ENCODE measurements at places on chromosomes 3 and 15.

DNA sequence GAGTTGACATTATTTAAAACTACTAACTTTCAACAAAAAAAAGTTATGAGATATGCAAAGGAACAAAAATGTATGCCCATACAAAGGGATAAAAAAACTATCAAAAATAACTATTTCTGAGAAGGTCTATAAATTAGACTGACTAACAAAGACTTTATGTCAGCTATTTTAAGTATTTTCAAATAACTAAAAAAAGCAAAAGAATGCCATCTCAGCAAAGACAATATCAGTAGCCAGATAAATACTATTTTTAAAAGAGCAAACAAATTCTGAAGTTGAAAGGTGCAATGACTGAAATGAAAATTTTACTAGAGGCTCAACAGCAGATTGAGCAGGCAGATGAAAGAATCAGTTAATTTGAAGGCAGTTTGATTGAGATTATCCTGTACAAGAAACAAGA lies 3.6 kb upstream of the STRIT1 start:
- no peaks in the 10 kb centered on the region for H3K4me1 ChIP-seq
- no peak for DNase-seq
- no peaks in the 10 kb centered on the region for H3K27me3 ChIP-seq

DNA sequence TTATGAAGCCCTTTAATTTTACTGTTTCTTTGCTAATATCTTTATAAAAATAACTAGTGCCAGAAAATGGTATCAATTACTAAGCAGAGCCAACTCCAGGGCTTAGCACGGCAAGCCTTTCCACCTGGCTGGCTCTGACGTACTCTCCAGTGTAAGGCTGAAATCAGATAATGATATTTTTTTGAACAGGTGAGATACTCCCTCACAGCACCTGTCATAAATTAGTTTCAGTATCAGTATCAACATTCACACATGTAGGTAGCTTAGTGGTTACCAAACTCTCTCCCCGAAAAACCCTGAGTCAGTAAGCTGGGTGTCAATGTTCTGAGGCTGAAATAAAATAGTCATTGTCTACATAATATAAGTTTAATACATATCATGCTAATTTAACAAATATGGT lies 710.1 kb downstream of the SQOR start:
- no peaks in the 10 kb centered on the region for H3K27me3 ChIP-seq
- no peak for DNase-seq
- no peak overlapping the region for H3K27ac ChIP-seq
- no peak overlapping the region for H3K4me3 ChIP-seq
- H3K36me3 ChIP-seq = no peaks in the 10 kb centered on the region

DNA sequence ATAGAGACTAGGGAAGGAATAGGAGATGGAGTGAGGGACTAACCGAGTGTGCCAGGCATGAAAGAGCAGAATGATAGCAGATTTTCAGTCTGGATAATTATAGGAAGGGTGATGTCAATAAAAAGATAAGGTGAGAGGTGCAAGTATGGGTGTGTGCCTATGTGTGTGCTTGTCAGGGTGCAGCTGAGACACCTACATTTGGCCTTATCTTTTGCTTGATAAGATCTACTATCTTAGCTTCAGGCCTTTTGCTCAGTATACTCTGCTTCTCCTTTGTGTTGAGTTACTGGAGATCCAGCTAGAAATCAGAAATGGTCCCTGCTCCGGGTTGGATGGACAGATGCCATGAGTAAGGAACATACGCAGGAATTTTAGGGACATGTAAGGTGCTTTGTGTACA lies 17.4 kb downstream of the ARL14 start:
- no peak overlapping the region for H3K27ac ChIP-seq
- H3K4me1 ChIP-seq = no peaks in the 10 kb centered on the region
- H3K36me3 ChIP-seq = no peaks in the 10 kb centered on the region
- H3K4me3 ChIP-seq = no peak overlapping the region
- H3K27me3 ChIP-seq = no peaks in the 10 kb centered on the region

DNA sequence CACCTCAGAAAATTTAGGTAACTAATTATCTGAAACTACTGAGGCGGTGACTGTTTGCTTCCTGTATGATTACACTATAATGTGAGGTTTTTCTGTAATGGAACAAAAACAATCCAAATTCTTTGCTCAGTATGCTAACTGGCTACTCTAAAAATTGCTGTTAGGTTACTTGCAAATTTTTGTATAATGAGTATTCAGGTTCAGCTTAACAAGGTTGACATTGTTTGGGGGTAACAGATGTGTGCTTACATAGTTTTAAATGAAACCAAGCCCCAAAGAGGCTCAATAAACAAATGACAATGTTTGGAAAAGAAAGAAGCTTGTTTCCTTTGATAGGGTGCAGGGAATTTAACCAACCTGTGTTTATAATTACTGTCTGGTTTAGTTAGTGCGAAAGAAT lies 414.5 kb upstream of the MDFIC2 start:
- DNase-seq = no peak
- H3K27me3 ChIP-seq = no peaks in the 10 kb centered on the region
- peaks cover 13% of the 10 kb centered on the region for H3K4me1 ChIP-seq
- no peak overlapping the region for H3K4me3 ChIP-seq

Measured in sigmoid colon (tissue), 7 donors.